ENCODE measurements at places on chromosomes 6 and 20. TPM values are rescaled to one million over a fixed set of nuclear protein-coding genes. Genes with fewer than 3 reads are reported as not detected.

KCTD20 gene
- 81.7 TPM for total RNA-seq

RGS17 gene
- total RNA-seq = 4.6 TPM

SMPDL3A gene
- 7.4 TPM for total RNA-seq

BPIFB2 gene
- total RNA-seq = not detected

ADAT2 gene
- 8.3 TPM for total RNA-seq

MUC21 gene
- not detected for total RNA-seq

SLC23A2 gene
- total RNA-seq = 22.2 TPM

AGER gene
- 5.7 TPM for total RNA-seq

SCRT2 gene
- total RNA-seq = not detected

PSORS1C2 gene
- not detected for total RNA-seq

SLC22A16 gene
- total RNA-seq = 1.4 TPM

DNA sequence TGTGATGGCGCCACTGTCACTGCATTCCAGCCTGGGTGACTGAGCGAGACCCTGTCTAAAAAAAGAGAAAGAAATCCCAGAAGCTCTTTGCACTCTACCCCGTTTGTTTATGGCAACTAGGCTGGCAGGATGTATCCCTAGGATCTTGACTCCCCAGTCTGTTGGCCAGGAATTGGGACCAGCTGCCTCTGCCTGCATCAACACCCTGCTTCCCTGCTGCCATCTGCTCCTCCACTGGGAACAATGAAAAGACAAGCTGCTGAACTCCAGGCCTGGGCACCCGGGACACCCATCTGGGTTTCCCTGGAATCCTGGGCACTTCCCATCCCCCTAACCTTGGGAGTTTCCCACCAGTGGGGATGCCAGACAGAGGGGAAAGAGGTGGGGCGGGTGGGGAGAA, 64.9 kb downstream of the CPNE5 start:
- no peak for DNase-seq

GRCh38 chr6:46735720-46736031, 501 bp upstream of the PLA2G7 start:
- DNase-seq = no peak

DNA sequence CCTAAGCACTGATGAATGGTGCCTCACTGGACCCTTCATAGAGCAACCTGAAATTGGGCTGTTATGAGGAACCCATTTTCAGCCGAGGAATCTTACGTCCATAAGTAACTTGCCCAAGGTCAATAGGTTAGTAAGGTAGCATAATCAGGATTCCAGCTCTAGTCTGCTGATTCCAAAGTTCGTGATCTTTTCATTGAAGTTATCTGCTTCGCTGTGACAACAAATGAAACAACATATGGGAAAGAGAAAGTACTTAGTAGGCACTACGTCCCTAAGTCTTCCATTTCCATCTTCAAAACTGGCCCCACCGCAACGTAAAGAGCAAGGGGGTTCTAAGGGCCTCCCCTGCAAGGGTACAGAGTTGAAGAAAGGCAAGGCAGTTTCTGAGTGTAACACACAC, 49.5 kb downstream of the MYLIP start:
- no peak for DNase-seq

GRCh38 chr6:110083875-110084585, 95.4 kb downstream of the WASF1 start:
- no peak for DNase-seq

GRCh38 chr6:105501826-105502344, 99.0 kb upstream of the PREP start:
- no peak for DNase-seq

- peak; percentile 94 for DNase-seq
Observed at GRCh38 chr6:116369964-116370759, 585 bp upstream of the DSE start.

- DNase-seq = no peak
Observed at GRCh38 chr20:38222231-38222922, 38.2 kb downstream of the KIAA1755 start.

- DNase-seq = no peak
Observed at GRCh38 chr20:50567860-50568548, 57.8 kb downstream of the PTPN1 start.

DNA sequence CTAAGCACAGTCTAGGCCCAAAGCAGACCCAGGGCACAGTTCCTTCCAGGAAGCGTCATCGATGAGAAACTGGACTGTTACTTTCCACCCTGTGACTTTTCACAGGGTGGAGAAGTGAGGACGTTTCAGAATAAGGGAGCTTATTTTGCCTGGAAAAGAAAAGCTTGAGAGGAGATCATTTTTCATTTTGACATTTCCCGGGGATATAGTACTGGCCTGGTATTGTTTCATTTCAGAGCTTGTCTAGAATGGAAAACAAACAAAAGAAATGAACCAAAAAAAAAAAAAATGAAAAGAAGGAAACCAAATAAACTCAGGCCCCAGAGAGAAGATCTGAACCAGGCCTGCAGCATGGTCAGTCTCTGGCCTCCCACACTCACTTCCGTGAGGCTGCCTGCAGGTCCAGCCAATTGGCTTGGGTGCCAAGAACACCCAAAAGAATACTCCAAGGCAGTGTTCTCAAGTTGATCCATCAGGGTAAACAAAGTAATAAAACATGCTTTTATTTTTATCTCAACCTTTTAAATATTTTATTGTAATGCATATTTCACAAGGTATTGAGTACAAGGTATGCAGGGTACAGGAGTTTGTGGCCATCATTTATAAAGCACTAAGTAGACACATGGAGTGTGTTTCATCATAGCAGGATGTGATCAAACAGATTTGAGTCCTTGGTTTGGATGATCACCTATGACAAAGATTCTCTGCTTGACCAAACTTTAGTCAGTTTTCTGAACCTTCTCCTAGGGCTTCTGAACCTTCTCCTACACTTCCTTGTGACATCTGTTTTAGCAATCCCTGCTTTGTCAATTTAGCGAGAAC, 176.9 kb upstream of the GGTLC1 start:
- no peak for DNase-seq

GRCh38 chr6:132675002-132675401, 16.0 kb upstream of the TAAR1 start:
- no peak for DNase-seq

DNA sequence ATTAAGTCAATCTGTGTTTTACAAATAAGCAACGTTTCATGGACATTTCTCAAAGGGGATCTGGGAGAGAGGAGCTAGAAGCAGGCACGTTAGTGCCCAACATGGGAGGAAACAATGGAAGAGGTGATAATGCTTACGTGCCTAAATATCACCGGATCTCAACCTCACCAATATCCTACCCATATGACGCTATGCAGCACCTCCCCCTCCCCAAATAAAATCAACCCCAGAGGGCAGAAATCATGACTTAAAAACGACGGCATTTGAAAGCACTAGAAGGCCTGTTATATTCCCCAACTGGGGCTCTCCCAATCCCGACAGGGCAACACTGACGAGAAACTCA, 425 bp downstream of the HBS1L start:
- no peak for DNase-seq

- no peak for DNase-seq
Observed at GRCh38 chr20:48983423-48984400, 62.2 kb downstream of the ARFGEF2 start.

DNA sequence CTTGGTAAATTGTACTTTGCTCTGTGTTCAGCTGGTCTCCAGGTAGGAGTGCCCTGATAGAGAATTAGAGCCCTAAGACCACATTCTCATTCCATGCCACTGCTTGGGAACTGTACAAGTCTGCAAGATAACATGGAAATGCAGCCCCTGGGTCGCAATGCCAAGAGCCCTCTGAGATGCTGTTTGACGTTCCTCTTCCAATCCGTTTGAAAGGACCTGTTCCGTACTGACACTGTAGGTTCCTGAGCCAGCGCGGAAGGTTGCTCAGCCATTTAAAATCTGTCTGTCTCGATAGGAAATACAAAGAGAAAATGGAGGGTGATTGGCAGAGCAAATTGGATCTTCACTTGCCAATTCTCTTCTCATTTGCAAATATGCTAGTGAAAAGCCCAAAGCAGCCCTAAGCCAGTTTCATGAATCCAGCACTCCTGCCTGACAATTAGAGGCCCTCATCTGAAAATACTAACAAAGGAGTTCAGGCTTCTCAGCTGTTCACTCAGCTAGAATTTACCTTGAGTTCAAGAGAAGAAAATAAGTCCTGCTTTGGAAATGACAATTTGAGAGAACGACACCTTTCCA, 100.6 kb upstream of the AFDN start:
- DNase-seq = no peak

- no peak for DNase-seq
Observed at GRCh38 chr6:73030257-73030656, 195.0 kb downstream of the KHDC1L start.

DNA sequence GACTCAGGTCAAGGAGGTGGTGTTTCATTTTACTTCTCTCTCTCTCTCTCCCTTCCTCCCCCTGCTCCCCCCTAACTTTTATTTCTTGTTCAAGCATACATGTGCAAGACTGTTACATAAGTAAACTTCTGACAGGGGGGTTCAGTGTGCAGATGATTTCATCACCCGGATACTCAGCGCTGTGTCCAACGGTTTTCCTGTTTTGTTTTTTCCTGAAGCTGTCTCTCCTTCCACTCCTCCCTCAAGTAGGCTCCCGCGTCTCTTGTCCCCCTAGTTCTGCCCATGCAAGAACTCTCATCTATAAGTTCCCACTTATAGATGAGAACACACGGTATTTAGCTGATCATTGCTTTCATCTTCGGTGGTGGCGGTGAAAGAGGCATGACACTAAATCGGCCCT, 751.9 kb upstream of the DEFB115 start:
- no peak for DNase-seq

DNA sequence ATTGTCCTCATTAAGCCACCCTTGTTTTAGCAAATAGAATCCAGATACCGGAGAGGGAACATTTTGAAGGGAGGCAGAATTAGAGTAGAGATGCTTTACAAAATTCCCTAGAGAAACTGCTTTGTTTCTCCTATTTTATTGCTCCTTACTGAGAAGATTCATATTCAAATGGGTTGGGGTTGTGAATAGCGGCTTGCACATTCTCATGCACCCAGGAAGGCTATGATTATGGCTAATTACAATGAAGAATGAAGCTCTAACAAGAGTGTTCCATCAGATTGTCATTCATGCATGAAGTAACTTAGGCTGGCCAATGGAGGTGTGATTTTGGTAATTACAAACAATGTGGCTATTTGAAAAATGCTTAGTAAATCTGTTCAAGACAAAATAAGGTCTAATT, 129.6 kb downstream of the PACRG start:
- DNase-seq = no peak

DNA sequence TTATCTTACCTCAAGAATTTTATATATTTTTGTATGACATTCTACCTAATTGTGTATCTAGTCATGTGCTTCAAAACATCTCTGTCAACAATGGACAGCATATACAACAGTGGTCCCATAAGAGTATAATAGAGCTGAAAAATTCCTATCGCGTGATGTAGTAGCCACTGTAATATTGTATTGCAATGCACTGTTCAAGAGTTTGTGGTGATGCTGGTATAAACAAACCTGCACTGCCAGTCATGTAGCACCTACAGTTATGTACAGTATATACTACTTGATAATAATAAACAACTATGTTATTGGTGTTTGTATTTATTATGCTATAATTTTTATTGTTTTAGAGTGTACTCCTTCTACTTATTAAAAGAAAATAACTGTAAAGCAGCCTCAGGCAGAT, 672.7 kb downstream of the CD109 start:
- no peak for DNase-seq

DNA sequence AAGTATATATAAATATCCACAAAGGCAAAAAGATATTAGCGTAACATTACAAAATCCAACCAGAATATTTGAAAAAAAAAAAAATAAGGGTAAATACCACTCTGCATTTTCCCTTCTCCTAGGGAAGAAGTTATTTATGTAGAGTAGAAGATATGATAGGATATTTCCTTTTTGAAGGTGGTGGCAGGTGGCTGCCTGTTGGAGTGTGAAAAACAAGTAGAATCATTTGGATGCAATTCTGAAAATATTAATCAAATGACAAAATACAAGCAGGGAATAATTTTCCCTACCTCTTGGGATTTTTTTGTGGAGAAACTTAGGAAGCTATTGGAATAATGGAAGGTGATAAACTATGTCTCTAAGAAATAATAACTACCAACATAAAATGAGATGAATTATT, 62.5 kb upstream of the OGFRL1 start:
- no peak for DNase-seq

DNA sequence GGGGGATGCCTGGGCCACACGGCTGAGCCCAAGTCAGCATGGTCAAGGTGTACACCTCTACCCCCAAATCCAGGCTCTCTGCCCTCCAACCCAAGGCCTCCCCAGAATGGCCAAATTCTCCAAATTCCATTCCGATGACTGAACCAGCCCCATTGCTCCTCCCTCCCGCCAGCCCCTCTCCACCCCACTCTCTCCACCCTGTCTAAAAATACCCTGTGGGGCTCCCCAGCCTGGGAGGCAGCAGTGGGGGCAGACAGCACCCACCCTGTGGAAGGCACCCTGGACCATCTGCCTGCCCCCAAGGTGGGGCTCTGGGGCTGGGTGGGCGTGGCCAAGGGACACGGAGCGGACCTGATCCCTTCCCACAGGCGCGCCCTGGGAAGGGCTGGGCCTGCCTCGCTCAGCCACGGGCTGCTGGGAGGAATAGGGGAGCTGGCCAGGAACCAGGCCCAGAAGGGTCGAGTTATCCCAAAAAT, 11.4 kb downstream of the TEAD3 start:
- DNase-seq = no peak

DNA sequence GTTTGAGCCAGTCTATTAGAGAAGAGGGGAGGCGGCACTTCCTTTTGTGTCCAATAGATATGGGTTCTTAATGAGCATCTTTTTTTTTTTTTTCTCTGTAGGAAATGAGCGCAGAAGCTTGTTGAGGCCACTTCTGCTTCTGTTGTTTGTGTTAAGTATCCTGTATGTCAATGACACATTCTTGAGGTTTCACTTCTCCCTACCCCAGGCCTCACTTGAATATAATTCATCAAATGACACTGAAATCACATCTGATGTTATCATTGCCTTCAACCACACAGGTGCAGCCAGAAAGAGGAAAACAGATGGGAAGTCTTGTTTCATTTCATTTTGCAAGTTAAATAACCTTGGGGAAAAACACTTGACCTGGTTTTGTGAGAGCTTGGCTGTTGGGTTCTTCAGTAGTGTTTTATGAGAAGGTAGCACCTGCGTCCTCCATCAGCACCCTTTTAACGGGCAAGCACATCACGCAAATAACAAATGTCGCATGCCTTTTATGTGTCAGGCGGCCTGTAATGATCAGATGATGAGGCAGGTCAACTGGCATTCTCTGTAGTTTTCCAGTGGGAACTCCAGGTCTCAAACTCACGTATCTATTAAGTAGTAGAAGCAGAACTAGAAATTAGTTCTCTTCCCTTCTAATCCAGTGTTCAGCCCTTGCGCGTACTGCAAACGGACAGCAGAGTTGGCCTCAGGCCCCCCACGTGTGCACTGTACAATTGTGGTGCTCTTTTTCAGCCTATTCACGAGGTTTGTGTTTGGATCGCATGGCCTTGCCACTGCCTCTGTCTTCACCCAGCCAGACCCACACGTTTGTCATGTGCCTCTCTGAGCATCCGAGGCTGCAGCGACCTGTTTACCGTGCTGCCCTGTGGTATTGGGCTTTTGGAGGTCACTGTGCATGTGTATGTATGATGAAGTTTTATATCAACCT, 23.5 kb downstream of the PLEKHG1 start:
- DNase-seq = no peak

All from mesenteric fat pad (tissue), 1 donor.